ENCODE measurements at places on chromosomes 4 and X.

DNA sequence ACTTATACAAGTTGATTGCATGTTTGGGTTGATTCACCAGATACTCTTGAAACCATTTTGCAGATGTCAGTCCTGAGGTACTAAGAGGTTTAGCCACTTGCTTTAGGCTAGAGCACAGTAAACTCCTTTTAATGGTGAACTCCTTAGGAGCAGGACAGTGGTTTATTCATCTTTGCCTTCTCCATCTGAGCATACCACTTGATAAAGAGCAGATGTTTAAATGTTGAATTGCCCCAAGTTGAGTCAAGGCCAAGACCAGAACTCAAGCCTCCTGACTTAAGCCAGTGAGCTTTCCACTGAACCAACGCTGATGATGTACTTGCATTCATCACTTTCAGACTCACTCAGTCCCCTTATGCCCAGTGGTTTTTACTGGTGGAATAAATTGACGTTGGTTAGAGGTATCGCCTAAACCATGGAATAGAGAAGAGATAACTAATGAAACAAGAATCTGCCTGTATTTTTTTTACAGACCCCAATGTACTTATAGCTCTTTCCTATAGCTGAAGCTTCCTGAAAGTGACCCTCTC lies 7.5 kb downstream of the DAPP1 start:
- no peak for DNase-seq

DNA sequence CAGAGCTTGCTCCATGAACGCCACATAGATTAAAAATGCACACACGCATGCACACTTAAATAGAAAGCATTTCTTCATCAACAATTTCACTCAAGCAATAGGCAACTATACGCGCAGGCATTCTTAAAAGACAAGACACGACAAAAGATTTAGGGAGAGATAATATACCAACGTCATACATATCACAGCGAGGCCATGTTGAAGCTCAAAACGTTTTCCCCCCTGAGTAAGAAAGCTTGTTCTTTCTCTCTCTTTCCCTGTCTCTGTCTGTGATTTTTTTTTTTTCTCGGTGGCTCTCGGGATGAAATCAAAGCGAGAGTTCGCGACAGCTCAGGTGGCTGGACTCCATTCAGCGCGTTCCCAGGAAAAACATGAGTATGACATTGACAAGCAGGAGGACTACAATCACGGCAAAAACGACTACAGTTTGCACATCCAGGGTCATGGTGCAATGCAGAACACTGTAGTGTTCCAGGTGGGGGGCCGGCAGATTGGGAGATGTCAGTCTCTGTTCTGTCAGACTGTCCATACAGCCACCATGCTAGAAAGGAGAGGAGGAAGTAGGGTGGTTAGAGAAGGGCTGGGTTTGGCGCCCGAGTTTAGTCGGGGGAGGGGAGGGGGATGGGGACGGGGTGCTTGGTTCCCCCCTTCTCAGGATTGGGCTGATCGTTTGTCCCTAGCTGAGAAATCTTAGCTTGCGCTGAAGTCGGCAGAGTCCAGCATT lies 30.7 kb downstream of the ARHGEF9 start:
- peak; percentile 23 for DNase-seq

GRCh38 chr4:111869339-111869738 lies 275.9 kb upstream of the FAM241A start:
- DNase-seq = no peak

DNA sequence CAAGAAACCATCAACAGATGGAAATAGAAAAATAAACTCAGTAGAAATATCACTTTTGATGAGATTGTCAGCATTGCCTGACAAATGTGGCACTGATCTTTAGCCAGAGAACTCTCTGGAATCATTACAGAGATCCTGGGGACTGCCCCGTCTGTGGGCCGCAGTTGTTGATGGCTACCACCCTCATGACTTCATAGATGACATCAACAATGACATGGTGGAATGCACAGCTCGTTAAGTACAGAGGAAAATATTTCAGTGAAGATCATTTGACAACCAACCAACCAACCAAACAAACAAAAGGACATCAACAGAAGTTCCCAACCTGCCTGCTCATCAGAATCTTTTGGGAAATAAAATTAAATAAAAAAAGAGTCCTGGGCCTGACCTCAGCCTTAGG lies 132.6 kb downstream of the UCHL1 start:
- no peak for DNase-seq

DNA sequence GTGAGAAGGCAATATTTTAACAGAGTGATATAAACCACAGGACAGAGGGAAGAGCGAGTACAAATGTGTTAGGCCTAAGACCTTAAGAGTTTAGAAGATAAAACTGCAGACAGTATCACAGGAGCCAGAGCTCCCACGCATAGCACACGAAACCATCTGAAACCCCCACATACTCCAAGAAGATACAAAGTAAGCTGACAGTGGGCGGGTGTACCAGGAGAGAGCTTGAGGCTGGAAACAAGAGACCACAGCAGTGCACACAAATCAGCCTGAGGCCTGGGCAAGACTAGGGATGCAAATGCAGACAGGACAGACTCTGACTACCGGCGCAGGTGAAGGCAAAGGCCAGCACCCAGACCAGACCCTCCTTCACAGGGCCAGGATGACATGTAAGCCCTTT lies 54.1 kb upstream of the ARHGAP24 start:
- no peak for DNase-seq

DNA sequence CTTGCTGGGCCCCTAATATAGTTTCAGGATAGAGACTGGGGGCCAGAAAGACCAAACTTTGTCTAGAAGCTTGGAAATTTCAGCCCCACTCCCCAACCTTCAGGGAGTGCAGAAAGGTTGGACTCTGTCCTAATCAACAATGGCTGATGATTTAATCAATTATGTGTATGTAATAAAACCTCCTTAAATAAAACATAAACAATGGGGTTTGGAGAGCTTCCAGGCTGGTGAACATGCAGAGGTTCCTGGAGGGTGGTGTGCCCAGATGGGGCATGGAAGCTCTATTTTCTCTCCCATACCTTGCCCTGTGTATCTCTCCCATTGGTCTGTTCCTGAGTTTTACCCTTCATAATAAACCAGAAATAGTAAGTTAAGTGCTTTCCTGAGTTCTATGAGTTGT lies 174.2 kb downstream of the GC start:
- no peak for DNase-seq

GRCh38 chr4:98786866-98787265 lies 128.5 kb upstream of the TSPAN5 start:
- DNase-seq = no peak

GRCh38 chrX:35382966-35383365 lies 415.2 kb upstream of the MAGEB16 start:
- no peak for DNase-seq

- DNase-seq = peak; percentile 38
Measured at GRCh38 chr4:82268050-82268825, 105.6 kb downstream of the HNRNPD start.

DNA sequence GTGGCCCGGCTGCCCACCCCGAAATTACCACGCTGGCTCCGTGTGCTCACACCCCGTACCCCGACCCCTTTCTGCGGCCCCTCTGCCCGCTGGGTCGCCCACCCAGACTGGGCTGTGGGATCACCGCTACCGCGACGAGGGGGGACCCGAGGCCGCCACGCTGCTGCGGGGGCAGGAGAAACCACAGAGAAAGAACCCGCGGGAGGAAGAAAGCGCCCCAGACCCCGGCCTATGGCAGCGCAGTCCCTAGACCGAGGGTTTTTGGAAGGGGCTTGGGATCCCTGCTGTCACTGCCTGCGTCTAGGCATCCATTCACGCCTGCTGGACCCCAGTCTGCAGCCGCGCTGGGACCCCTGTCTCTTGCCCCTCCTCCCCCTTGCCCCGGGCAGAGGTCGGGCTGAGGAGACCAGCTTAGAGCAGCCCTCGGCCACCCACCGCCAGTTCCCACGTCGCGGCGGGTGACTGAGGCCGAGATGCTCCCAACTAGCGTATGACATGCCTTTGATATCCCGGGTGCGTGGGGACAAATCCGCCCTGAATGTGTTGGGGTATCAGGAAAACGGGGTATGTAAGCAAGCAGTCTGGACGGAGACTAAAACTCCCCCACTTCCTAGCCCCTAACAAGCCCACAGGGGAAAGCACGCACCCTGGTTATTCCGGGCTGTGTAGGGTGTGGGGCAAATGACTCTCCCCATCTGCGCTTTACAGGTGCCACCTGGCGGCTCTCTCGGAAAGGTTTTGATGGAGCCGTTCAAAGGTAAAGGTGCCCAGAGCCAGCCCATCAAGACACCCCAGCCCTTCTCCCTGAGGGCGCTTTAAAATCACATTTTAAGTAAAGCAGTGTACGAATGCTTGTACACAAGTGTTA lies 862 bp upstream of the INPP4B start:
- peak; percentile 76 for DNase-seq

DNA sequence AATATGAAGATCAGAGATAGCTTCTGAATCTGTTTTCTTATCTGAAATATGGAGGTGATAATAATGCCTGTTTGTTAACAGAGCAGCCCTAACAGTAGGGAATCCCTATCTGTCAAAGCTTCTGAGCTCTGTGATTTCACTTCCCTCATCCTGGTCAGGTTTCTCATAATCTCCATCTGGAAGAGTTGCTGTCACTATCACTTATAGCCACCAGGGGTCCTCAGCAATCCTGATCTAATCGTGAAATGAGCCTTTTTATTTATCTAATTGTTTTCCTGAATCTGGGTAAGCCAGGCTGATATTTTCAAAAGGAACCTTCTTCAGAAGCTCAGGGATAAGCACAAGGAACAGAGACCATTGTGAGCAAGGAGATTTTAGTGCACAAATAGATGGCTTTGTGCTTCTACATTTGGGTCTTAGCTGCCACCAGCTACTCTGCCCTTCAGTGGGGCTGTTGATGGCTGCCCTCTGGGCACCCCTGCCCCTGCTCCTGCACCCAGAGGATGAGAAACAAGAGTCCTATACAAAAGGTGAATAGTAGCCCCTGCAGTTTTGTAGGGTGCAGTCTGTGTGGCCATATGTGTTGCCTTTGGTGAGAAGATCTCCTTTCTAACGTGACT lies 196.4 kb upstream of the RADX start:
- DNase-seq = no peak

GRCh38 chrX:106726485-106727437 lies at the start of gene RNF128:
Gene RNF128, plus strand, starts transcription at chrX:106726701. Its CDS starts 213 bp downstream, at chrX:106726914.
- DNase-seq = peak; percentile 11

- no peak for DNase-seq
Measured at GRCh38 chrX:119503484-119503861, 35.2 kb downstream of the SLC25A5 start.

DNA sequence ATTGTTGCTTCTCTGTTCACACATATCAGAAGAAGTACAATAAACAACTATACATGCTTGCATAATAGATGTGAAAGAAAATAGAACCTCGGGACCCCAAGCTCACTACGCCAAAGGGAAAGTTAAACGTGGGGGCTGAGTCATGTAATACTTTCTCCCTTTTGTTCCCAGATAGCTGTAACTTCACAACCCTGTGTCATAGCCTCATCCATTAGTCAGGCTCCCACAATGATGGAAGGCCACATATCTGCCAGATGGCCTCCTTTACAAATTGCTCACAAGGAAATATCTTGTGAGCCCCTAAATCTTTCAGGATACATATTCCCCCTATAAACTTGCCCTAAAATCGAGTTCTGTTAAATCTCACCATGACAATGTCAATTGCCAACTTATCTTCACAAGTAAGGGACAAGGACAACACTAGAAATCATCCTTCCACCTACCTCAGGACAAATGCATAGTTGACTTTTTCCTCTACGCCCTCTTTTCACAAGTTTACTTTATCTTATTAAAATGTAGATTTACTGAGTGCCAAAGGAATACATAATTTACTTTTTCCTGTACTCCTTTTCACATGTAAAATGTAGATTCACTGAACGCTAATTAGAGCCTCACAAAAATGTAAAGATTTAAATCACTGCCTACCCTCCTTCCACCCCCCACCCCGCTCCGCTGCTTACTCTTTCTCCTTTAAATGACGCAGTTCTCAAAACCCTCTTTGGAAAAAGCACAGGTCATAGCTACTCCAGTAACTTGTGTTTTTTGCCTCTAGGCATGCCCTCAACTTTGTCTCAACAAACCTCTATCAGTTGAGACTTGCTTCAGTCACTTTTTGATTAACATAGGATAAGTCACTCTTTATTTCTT lies 477.1 kb downstream of the DTHD1 start:
- DNase-seq = no peak

DNA sequence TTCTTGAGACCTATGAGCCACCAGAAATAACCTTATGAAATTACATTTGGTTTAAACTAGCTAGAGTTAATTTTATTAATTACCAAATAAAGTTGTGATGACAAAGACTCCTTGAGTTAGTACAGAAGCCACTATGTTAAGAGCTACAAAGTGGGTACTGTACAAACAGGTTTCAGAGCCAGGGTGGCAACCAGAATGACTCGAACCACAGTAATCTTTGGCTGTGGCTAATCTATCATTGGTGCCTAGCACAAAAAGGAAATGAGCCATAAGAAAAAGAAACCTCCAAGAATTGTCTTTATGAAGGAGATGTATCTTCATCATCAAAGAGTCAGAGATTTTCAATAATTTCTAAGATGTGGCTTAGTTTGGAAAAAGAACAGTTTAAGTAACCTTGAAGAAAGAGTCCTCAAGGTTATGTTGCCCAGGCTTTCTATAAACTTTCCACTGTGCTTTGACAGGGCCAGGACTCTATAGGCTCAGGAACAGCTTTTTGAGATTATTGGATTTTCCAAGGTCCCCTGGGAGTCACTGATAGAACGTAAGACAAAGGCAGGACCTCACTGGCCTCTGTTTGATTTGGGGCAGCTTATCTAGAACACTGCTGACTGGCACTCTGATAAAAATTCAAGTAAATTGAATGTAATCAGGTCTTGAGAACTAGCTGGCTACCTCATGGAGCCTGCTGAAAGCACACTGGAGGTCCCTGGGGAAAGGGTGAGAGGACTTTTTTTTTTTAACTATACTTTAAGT lies 777.7 kb downstream of the STIM2 start:
- DNase-seq = no peak

GRCh38 chr4:100422894-100423293 lies 94.9 kb downstream of the EMCN start:
- DNase-seq = no peak

GRCh38 chr4:113292371-113293042 lies 243.1 kb downstream of the ANK2 start:
- DNase-seq = no peak

DNA sequence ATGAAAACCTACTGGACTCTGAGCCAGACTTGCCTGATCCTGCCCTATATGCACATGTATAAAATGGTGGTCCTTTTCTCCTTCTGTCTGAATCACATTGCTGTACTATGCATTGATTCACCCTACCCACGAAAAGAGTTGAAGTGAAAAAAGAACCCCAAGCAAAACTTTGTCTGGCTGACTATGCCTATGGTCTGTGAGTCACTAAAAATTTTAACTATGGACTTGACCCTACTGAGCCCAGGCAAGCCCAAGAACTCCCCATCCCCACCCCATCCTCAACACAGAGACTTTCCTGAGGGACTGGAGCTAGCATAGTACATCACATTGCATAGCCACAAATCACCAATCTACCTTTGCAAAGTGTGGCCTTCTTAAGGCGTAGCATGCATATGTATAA lies 116.6 kb upstream of the TENM3 start:
- DNase-seq = no peak

DNA sequence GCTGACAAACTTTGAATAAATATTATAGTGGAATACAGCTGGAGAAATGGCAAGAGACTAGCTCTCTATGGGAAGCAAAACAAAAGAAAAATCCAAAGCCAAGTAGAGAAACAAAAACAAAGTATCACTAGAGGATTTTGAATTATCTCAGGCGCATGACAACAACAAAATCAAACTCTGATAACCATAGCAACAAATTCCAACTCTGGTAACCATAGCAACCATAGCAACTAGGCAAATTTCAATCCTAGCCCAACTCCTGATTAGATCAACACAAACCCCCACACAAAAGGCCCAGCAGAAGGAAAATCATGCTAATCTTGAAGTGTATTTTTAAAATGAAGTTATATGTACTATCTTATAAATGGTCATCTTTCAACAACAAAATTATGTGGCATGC lies 98.4 kb upstream of the MAGEE2 start:
- DNase-seq = no peak

- no peak for DNase-seq
Measured at GRCh38 chr4:93829820-93830687, 1.5 kb downstream of the ATOH1 start.

All from activated naive CD4-positive, alpha-beta T cell treated with Interleukin-2 at 50 U/mL for 16 hours (primary cell).